Effector memory CD4-positive, alpha-beta T cell (primary cell): ENCODE measurements at places on chromosomes 6 and 20.

DNA sequence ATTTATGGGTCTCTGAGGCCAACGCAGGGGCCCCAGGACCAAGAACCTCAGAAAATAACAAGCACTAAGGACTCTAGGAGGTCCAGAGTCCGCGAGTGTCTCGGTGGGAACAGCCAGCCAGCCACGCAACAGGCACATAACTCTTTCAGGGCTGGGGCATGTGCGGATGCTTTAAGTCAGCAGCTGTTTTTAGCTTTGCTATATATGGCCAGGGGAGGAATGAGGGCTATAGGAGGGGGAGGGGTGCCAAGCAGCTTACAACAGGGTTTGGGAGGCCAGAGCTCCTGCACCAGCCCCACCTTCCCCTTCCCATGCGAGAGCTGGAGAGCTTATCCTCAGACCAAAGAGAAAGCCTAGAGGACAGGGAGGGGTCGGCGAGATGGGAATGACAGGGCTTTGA lies 6.2 kb downstream of the JPH2 start:
- DNase-seq, result no peak

- DNase-seq, result no peak
Observed at GRCh38 chr6:122075917-122076316, 323.5 kb upstream of the HSF2 start.

DNA sequence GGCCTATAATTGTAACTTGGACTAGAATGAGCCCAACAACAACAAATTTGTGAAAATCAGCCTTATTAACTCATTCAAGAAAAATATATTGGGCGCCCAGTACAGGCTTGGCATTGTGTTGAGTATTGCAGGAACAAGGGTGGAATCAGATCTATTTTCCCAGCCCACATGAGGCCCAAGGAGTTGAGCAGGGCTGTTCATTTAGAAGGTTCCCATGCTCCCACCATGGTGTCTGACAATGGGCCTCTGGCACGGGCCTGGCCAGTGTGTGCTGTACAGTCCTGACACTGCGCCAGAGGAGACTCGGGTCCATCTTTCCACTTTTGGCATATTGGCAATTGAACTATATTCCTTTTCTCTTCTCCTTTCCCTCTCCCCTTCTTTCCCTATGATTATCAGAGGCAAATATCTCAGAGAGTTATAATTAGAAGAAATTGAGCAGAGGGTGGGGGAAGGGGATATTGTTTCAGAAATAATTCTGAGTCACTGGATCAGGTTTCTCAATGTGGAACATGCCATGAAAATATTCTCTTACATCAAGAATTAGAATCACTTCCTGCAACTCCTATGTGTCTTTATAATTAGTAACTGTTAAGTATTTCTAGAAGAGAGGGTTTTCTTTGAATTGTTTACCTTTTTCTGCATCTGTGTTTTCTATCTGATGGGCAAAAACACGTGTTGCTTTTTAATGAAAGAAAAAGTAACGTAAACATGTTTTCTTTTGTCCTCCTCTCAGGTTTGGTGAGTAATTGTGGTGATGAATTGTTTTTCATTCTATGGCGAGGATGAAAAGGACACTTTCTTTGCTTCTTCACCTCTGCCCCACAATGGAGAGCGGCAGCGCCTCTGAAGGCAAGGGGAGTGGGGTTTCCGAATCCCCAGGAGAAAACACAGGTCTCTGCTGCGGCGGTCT lies 209.4 kb downstream of the FOXA2 start:
- no peak for DNase-seq

- no peak for DNase-seq
Observed at GRCh38 chr6:157559201-157559756, 178.3 kb downstream of the ZDHHC14 start.

GRCh38 chr6:139693735-139694134 lies 319.3 kb upstream of the CITED2 start:
- no peak for DNase-seq
